WTC11 (cell line): ENCODE measurements at places on chromosomes 3 and 15.

GRCh38 chr3:71618538-71618937 lies 35.0 kb upstream of the FOXP1 start:
- DNase-seq: no peak

DNA sequence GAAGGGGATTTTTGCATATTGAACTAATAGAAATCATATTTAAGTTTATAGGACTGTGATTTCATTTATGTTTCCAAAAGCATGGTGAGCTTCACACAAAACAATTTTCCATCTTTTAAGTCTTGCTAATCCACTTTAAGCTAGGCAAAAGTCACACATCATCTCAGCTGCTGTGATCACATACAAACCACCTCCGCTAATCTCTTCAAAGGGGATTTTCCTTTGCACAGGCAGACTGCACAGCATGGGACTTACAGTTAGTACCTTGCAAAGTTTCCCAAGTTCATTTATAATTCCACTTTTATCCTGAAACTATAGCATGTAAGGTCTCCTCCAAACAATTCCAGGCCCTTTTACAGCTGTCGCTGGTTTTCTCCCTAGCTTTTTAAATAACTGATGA lies 225.1 kb upstream of the CNTN3 start:
- DNase-seq: no peak

DNA sequence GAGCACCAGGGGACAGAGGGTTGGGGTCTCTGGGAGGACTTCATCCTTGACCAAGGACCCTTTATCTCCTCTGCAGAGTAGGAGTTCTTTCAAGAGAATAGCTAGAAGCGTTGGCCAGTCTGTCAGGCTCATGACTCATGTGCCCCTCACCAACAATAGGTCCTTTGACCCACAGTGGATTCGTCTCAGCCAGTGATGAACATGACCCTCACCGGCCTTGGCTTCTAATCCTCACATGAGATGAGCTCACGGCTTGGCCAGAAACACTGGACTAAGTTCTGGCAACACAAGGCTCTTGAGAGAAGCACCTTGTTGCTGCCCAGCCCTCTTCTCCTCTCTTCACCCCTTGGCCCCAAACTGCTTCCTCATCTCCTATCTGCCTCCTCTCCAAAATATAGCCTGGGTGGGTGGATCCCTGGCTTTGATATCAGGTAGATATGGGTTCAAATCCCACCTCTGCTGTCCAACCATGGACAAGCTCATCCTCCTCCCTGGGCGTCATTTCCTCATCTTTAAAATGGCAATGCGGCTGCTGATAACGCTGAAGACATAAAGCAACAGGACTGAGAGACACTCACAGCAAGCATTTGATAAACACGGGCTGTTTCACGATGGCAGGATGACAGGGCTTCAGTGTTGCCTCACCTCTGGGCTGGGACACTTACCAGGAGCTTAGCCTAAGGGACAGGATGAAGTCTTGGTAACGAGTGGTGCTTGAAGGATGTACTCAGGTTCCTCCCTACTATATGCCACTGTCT lies 446.7 kb upstream of the PROK2 start:
- no peak for DNase-seq

GRCh38 chr3:31960793-31961431 lies 20.1 kb downstream of the OSBPL10 start:
- no peak for DNase-seq

GRCh38 chr3:5053021-5053831 lies 68.9 kb upstream of the ARL8B start:
- DNase-seq: no peak

DNA sequence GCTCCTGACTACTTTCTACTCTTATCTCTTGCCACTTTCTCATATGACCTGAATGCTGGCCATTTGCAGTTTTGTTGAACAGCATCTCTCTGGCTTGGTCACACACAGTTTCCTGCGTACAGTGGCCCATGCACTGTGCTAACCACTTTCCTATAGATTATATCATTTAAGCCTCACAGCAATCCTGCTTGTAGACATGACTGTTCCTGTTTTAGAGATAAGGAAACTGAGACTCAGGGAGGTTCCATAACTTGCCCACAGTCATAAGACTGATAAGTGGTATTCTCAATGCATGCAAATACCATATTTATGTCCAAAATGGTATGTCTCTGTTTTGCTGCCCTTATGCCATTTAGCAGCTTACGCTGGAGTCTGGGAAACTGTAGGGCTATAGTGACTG lies 229.5 kb downstream of the NR1D2 start:
- DNase-seq: no peak

GRCh38 chr15:88389120-88389519 lies 78.1 kb downstream of the MRPL46 start:
- no peak for DNase-seq

DNA sequence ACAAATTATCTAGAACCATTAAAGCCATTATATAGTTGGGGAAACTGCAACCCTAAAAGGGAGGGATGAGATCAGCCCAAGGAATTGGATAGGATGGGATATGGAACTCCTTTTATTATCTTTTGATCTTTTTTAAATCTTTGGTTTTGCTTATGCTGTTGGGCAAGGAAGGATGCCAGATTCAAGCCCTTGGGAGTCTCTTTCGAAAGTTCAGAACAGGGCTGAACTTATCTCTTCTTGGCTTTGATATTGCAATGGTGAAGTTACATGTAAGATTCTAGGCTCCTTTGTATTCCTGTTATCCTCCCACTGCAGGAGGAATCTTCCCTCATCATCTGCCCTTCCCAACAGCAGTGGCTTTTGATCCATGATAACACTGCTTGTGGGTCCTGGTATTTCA lies 10.0 kb upstream of the SLC22A13 start:
- DNase-seq: no peak

DNA sequence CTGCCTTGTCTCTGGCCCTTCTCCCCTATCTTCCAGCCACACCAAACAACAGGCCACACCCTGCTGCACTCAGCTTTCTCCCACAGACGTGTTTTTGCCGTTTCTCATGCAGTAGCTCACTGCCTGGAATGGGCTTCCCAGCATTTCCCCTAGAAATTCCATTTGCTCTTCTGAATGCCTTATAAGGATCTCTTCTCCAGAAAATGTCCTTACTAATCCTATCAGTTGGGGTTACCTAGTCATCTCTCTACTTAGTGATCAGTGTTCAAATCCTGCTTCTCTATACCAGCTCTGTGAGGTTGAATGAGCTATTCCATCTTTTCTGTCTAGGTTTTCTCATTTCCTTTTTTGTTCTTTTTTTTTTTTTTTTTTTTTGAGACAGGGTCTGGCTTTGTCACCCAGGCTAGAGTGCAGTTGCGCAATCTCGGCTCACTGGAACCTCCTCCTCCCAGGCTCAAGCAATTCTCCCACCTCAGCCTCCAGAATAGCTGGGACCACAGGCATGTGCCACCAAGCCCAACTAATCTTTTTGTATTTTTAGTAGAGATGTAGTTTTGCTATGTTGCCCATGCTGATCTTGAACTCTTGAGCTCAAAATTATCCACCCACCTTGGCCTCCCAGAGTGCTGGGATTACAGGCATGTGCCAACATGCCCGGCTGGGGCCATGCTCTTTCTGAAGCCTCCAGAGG lies 98.2 kb upstream of the CHD2 start:
- DNase-seq: no peak

GRCh38 chr3:51024765-51025632 lies 350.3 kb downstream of the DOCK3 start:
- no peak for DNase-seq

- no peak for DNase-seq
These were observed 10.7 kb upstream of the FAH start for GRCh38 chr15:80141916-80142598.

DNA sequence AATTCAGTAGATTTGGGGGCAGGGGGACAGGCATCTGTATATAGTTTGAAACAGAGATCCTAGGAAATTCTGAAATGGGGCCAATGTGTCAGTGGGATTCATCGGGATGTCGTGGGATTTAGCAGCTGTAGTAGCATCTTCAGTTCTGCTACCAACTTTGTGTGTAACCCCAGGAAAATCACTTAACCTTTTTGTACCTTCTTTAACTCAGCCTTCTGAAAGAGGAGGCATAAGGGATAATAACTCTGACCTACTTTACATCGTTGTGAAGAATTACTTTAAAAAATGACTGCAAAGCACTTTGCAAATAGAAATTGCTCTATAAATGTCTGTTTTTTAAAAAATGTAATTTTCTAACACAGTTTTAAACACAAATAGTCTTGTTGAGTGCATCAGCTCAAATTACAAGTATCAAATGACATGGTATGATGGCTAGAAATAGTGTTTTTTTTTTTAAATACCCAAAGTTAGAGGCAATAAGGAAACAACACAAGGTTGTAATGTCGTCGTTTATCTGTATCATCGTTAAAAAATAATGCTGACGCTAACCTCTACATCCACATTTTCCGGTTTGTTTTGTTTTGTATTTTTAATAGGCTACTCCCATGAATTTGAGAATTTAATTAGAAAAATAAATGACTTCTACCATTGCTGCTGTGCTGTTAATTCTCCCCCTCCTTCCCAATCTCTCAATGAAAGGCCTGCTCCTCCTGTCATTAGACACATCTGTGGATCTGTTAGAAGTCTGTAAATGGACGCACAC lies 338.5 kb downstream of the PTPRG start:
- no peak for DNase-seq

DNA sequence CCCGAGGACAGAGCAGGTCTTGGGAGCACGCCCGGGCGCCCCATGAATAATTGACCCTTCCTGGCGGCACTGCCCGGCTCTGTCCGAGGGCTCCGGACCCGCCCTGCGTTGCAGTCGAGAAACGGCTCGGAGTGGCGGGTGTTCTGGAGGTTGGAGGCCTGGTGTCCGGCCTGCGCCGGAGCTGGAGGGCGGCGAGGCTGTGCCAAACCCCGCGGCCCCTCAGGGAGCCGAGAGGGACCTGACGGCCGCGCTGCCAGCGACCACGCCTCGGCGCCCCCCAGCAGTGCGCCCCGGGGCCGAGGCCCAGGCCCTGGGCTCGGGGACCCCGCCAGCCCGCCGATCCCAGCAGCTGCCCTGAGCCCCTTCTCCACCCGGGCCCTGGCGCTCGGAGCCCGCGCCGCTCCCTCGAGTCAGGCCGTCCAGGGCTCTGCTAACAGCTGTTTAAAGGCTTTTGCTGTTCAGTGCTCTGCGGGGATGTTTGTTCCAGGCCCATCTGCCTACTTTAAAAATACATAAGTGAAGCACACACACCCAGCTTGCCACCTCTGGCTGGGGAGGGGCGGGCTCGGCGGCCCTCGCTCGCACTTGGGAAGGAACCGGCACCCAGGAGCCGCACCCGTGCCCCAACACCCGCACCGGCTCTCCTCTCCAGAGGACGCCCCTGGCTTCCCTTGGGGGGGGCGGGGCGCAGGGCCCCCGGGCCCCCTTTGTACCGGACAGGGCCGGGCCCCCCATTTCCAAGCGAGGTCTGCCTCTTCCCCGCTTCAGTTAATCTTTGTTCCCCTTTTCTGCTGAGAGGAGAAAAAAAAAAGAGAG lies 730 bp upstream of the ZNF710 start:
- DNase-seq: peak; percentile 32

DNA sequence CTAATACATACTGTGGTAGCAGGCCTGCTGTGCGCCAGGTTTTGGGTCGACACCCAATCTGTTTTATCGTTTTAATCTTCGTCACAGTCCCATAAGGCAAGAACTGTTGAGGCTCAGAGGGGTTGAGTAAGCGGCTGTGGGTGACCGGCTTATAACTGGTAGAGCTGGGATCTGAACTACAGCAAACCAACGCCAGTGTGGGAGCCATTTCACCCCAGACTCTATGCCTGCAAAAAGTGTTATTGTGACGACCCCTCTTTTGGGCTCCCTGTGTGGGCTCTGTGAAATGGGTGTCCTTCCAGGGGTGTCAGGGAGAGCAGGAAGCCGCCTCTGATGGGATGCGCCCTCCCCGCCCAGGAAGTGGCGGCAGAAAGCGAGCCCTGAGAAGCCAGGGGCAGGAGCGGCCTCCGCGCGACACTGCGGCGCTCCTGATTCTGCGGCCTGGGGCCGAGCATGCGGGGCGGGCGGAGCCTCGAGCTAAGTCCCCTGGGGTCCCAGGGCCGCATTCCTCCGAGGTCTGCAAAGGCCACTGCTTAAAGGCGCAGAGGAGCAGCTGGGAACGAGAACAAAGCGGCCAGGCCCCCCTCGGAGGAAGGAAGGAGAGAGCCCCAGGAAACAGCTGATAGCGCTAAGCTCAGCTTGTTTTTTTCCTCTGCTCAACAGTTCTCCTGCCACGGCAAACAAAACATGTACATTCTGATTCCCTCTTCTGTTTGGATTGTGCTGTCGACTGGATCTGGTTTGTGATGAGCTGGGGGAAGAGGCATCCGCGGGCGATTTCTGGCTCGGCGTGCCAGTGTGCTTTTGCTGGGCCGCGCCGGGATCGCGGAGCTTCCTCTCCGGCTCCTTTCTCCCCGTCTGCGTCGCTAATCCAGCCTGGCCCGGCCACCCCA lies 33.9 kb downstream of the GRK7 start:
- DNase-seq: peak; percentile 87

- DNase-seq: peak; percentile 19
These were observed 53.0 kb upstream of the GSK3B start for GRCh38 chr3:120147072-120147871.

DNA sequence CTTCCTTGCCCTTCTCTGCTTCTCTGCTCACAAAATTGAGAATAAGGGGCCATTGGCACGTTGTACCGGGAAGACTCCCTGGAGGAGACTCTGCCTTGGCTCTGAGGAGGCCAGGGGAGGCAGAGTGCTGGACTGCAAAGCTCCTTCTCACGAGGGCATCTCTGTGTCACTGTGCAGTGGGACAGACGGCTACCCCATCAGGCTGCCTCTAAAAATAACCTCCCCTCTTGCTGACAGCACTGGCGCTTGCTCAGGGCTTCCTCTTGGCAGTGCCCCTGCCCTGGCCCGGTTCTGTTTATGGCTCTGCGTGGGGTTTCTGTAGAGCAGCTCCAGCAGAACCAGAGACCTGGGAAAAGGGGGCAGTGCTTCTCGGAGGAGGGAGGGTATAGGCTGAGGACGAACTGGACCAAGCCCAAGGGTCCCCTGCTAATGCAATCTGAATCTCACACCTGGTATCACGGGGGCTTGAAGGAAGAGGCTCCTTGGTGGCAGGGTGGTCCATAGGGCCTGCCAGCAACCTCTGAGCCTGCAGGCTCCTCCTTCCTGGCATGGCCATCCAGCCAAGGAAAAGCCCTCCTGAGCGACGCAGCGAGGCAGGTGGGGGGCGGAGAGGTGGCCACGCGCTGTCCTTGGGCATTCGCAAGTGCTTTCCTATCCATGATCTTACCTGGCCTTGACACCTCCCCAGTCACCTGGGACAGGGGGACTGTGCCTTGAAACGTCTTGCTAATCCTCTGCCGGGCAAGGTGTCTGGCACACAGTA lies 63.3 kb upstream of the TLE3 start:
- no peak for DNase-seq
